ENCODE measurements at places on chromosomes 16 and 17.

DNA sequence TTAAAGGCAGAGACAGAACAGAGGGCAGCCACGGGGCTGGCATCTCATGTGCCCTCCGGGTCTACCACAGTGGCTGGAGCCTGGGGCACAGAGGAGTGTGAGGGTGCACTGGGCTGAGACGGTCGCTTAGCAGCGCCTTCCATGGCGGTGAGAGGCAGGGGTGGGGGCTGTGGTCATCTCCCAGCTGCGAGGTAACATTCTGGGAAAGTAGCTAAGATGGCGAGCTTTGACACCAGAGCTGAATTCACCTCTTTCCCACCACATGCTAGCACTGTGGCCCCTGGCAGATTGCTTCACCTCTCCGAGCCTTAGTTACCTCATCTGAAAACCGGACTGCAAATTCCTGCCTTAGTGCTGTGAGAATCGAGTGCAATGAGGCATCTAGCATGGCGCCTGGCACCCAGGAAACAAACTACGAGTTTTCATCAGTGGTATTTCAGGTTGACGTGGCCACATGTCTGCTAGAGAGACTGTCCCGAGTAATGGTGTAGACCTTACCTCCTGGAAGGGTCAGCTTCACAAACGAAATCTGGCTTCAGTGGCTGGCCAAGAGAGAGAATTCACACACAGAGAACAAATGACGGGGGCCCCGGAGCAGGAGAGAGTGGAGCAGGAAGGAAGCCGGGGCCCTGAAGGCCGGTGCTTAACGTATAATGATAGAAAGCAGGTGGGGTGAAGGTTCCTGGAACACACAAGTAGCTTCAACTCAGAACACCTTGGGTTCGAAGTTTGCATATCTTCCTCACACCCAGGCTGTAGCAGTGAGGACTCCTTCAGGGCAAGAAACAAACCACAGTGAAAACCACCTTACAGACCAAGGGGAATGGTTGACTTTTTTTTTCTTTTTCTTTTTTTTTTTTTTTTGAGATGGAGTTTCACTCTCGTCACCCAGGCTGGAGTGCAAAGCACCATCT lies 63.9 kb upstream of the RPH3AL start:
- peak; percentile 65 for DNase-seq

- no peak for DNase-seq
These were observed 531.7 kb upstream of the TOM1L1 start for GRCh38 chr17:54368906-54369305.

GRCh38 chr16:85252014-85252413 lies 139.7 kb upstream of the CIBAR2 start:
- no peak for DNase-seq

DNA sequence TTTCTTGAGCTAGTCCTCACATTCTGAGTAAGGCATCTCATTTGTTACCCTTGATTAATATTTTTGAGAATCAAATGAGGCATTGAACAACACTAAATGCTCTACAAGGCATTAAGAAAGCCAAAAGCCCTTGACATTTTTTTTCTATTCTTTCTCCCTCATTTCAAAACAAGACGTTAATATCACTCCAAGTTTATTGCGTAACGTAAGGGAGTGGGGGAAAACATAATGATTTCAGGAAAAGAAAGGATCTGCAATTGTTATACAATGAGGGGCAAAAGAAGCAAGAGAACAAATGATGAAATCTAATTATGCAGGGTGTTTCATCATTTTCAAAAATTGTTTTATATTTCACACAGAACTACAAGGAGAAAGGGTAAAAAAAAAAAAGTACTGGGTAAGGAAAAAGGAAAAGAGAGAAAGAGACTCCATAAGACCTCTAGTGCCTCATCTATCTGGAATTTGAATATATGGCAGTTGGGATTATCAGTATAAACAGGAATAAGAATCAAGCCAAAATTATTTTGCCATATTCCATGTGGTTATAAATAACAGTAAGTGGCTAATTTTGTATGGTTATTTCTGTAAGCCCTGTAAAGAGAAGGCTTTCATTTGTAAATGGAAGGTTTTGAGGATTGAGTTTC lies 163.0 kb downstream of the ABCA8 start:
- DNase-seq, result no peak

DNA sequence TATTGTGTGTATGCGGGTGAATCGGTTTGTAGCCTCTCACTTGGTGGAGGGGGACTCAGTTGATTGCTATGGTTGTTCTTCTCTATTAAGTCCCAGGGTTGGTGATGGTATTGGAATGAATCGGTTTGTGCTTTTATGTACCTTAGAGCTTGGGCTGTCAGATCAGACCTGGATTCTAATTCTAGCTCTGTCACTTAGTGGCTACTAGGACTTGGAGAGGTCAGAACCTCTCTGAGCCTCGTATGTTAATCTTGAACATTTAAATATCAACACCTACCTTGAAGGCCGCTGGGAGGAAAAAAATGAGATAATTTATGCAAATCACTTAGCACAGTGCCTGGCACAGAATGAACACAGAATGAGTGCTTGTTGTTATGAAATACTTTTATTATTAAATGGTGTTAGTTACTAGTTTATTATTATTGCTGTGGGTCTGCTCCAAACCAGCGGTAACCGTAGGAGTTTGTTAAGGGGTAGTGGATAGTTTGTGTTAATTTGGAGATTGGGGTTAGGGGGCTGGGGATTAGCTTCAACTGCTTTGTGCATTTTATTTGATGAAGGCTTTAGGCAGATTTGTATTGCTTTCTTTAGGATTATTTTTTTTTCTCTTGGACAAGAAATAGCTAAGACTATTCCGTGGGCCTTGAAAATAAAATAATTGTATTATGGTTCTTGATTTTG lies 3.5 kb downstream of the KDM6B start:
- DNase-seq, result peak; percentile 54

GRCh38 chr16:48635199-48635718 lies 25.3 kb upstream of the N4BP1 start:
- DNase-seq, result no peak

DNA sequence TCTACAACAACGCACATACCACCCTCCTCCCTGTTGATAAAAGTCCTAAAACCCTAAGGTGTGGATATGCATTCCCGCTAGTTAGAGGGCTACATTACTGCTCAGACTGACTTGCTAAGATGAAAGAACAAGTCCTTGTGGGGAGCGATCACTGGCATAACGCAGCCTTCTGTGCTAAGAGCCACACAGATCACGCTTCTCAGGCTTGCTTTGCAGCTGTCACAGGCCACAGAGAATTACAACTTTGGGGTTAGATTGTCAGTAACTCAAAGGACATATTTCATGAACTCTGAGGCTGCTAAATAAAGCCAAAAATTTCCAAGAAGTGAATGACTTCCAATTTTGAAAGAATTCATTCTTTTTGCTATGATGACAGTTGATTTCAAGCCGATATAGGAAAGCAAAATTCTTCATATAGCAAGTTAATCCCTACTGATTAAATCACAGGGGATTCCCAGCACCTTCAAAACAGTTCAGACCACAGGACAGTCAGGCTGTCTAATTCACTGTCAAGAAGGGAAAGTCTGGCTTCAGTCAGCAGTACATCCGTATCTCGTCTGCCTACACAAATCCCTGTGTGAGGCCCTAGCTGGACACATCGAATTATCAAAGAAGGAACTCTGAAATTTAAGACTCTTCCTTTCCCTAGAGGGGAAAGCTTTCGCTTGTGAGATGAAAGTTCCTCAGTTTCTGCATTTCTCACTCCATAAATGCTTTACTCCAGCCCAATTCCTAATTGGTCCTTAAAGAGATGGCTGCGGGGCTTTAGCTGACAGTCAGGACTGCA lies 107.1 kb downstream of the VPS53 start:
- no peak for DNase-seq

DNA sequence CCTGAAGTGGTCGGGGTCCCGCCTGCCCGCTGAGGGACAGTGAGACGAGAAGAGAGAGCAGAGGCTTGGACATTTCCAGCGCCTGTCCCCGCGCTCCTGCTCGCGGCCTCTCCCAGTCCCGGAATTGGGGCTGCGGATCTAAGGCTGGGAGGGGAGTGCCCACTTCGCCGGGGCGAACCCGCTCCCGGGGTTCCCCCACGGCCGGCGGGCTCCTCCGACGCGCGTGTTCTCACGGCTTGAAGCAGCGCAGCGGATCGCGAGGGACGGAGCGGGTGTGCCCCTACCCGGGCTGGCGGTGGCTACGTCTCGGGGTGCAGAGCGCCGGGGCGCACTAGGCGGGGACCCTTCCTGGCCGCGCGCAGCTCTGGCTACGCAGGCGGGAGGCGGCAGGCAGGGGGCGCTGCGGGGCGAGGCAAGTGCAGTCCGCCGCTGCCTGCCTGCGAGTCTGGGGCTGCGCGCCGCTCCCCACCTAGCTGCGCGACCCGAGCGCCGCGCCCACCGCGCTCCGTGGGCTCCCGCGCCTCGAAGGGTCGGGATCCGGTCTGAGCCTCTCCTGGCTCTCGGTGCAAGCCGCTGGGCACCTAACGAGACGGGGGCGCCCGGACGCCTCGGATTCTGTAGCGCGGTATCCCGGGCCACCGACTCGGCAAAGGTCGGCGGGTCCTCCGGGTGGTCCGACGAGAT lies 1.2 kb downstream of the NGFR start:
- DNase-seq, result peak; percentile 84

- DNase-seq, result no peak
These were observed 241.2 kb downstream of the FOXL1 start for GRCh38 chr16:86819533-86819892.

DNA sequence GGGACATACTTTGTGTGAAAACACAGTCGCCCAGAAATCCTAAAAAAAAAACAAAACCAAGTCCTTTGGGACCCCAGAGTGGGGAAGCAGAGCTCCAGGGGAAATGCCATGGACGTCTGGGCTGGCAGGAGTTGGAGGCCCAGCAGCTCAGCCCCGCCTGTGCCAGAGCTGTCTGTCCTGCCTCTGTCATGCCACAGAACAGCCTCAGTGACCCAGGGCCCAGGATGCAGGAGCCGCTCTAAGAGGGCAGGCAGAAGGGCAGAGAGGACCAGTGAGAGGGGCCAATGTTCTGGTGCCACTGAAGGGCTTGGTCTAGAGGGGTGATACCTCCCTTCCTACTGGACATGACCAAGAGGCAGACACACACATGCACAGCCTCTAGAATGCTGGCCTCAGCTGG lies 166.2 kb downstream of the C16orf78 start:
- DNase-seq, result no peak

DNA sequence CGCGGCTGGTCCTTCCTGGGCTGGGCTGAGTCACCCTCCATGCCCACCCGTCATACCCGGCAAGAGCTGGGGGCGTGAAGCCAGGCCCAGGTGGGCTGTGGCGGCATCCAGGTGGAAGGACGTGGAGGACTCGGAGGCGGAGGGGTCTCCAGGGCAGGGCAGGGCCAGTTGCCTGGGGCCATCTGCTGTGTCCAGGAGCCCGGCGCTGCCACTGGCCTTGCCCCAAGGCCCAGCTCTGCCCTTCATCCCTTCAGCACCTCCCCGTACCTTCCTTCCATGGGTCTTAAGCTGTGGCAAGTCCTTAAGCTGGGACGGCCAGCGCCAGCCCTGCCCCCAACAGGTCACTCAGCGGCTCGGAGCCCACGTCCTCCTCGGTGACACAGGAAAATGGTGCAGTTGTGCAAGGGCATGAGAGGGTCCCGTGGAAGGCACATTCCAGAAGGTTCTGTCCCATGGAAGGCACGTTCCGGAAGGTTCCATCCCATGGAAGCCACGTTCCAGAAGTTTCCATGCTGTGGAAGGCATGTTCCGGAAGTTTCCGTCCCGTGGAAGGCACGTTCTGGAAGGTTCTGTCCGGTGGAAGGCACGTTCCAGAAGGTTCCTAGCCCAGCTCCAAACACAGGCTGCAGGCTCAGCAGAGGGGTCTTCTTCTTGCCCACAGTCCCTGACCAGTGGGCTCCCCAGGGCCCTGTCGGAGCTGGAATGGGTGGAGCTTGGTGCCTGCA lies 10.4 kb upstream of the CDH15 start:
- no peak for DNase-seq

DNA sequence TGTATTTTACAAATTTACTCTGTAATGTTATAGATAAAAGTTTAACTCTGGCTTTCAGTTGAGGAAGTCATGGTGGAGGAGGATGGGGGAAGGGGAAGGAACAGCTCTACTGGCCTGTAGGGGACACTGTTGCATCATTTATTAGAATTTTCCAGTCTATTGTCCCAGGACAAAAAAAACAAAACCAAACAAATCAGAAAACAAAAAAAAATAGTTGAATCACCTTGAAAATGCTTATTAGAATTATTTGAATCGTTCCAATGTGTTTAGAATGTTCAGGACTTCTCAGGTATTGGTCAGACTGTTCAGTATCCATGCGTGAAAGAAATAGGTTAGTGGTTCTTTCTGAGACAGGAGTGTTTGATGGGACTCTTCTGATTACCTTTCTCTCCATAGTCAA lies 242.0 kb downstream of the FTO start:
- DNase-seq, result peak; percentile 82

DNA sequence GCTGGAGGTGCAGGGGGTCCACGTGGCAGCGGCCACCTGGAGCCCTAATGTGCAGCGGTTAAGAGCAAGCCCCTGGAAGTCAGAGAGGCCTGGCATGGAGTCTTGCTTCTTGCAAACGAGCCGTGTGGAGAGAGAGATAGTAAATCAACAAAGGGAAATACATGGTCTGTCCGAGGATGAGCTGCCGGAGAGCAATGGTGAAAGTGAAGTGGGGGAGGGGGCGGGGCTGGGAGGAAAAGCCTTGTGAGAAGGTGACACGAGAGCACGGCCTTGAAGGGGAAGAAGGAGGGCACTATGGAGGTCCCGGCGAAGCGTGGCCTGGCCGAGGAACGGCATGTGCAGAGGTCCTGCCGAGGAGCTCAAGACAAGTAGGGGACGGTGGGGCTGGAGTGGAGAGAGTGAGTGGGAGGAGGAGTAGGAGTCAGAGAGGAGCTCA lies 6.0 kb upstream of the SERPINF1 start:
- no peak for DNase-seq

GRCh38 chr16:12406158-12406557 lies 397.5 kb downstream of the CPPED1 start:
- peak; percentile 69 for DNase-seq

DNA sequence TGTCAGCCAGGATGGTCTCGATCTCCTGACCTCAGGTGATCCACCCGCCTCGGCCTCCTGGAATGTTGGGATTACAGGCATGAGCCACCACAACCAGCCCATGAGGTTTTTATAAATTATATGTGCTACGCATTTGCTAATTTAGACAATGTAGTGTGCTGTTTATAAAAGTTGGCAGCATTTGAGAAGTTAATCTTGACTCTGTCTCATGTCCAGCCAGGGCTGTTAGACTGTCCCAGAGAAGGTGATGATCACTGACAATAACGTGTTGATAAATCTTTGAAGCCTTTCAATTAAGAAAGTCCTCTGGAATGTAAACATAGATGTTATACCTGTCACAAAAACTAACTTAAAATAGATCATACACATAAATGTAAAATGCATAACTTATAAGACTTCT lies 82.0 kb downstream of the PPM1E start:
- no peak for DNase-seq

DNA sequence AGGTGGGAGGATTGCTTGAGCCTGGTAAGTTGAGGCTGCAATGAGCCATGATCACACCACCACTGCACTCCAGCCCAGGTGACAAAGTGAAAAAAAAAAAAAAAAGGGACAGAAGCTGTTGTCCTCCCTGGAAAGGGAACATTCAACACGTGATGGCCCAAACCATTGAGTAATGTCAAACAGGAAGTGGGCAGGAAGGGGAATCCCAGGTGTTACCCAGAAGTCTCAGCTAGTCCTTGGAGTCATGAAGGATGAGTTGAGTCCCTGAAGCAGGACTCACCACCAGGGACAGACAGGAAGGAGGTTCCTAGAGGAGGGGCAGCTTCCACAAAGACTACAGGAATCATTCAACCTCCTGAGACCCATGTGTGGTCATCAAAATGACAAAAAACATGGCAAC lies 19.8 kb upstream of the CMIP start:
- DNase-seq, result peak; percentile 36

Measured in hematopoietic multipotent progenitor cell treated with erythropoietin and hydrocortisone succinate and interleukin-3 and kit ligand, for 4 days (in vitro differentiated cells).